Esophagus squamous epithelium (tissue), 5 donors: ENCODE measurements at places on chromosomes 11 and 22.

DNA sequence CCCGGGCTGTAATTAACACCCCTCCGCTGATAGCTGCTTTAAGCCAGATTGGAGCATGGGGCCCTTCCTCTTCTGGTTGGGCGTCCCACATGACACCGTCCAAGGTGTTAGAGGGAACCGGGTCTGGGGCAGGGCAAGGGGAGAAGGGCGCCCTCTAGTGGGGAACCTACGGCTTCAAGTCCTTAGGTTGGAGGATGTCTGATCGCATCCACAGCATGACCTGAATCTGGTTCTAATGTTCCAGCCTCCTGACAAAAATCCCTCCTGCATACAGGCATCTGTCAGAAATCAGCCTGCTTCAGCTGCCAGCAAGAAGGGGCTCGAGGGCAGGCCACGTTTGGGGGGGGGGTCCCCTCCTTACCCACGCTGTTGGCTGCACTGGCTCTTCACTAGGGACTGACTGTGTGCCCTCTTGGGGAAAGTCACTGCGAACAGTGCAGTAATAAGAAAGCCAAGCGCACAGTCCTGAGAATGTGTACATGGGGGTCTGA is 94.2 kb upstream of the TBCEL start:
- no peak for DNase-seq
- no peaks in the 10 kb centered on the region for H3K4me1 ChIP-seq
- no peak overlapping the region for H3K27ac ChIP-seq
- H3K36me3 ChIP-seq: no peaks in the 10 kb centered on the region

DNA sequence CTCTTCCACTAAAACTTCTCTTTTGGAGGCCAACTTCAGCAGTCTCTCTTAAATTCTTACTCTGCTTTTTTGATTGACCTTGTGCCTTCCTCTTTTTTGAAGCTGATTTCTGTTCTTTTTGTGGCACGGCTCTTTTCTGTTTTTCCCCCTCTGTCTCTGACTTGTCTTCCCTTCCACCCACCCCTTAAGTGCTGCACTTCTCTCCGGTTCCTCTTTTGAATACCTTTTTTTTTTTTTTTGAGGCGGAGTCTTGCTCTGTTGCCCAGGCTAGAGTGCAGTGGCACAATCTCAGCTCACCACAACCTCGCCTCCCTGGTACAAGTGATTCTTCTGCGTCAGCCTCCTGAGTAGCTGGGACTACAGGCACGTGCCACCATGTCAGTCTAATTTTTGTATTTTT is 211.9 kb downstream of the BLID start:
- no peaks in the 10 kb centered on the region for H3K27me3 ChIP-seq
- H3K4me3 ChIP-seq: no peak overlapping the region
- no peak overlapping the region for H3K27ac ChIP-seq

GRCh38 chr22:47153854-47154525 is 391.5 kb downstream of the TBC1D22A start:
- H3K27me3 ChIP-seq: no peaks in the 10 kb centered on the region
- H3K4me3 ChIP-seq: peak overlapping the region; percentile 13
- no peak for DNase-seq

- H3K27ac ChIP-seq: no peak overlapping the region
- H3K4me1 ChIP-seq: no peaks in the 10 kb centered on the region
- no peak overlapping the region for H3K4me3 ChIP-seq
- no peak for DNase-seq
- H3K36me3 ChIP-seq: no peaks in the 10 kb centered on the region
Measured at GRCh38 chr11:117940736-117941135, 11.5 kb upstream of the TMPRSS13 start.

DNA sequence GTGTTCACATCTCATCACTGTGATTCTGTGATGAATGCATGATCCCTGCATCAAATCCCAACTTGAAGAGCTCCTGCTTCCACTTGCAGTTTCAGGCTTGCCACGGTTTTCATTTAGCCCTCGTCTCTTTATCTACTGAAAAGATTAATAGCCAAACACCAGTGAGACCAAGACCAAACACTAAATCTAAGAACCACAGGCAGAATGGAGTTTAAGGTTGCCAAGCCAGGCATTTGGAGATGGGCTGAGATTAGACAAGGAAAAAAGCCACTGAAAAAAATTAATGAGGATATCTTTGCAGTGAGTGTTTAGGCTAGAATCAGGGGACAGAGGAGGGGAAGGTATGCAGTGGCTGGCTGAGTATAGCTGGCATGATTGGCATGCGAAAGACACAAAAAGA is 227.2 kb upstream of the BLID start:
- H3K4me1 ChIP-seq: no peaks in the 10 kb centered on the region
- H3K4me3 ChIP-seq: no peak overlapping the region
- no peak for DNase-seq
- no peak overlapping the region for H3K27ac ChIP-seq
- H3K27me3 ChIP-seq: no peaks in the 10 kb centered on the region

GRCh38 chr11:504994-505344 is 2.1 kb downstream of the RNH1 start:
- H3K4me3 ChIP-seq: peak overlapping the region; percentile 80
- peaks cover 69% of the 10 kb centered on the region for H3K4me1 ChIP-seq
- DNase-seq: no peak
- H3K27ac ChIP-seq: peak overlapping the region; percentile 99

DNA sequence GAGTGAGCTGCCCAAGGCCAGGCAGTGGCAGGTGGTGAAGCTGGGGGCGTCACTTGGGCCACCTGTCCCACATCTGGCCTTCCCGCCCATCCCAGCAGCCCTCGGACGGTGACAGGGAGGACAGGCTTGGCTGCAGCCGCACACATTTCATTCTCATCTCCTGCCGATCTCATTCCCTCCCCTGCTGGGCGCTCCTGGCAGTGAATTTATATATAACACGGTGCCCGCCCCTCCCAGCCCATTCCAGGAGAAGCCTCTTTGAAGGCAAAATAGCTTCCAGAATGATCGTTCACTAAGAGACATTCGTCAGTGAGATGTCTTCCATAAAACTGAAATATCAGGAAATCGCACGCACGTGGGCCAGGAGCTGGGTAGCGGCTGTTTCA is 861.3 kb downstream of the TBC1D22A start:
- H3K27me3 ChIP-seq: no peaks in the 10 kb centered on the region
- no peak for DNase-seq
- H3K4me1 ChIP-seq: no peaks in the 10 kb centered on the region
- no peak overlapping the region for H3K4me3 ChIP-seq
- H3K27ac ChIP-seq: no peak overlapping the region

DNA sequence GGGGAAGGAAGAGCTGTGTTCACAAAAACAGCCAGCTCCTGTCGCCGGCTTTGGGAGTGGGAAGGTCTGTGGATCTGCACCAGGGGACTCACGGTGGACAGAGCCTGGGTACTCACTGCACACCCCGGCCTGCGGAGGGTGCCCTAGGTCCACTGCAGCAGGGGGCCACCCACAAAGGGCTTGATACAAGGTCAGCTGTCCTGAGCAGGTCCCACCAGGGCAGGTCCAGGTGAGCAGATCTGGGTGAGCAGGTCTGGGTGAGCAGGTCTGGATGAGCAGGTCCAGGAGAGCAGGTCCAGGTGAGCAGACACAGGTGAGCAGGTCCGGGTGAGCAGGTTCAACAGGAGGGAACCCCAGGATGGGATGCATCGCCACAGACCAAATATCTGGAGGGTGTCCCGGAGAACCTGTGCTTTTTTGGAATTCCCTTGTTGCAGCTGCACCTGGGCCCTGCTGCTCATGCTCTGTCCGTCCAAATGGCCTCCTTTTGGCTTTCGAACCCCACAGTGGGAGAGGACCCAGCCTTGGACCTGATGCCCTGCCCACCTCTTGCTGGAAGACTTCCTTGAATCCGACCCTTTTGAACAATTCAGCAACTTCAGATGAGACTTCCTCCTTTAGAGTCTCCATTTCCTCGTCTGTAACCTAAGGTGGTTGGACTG is 485.3 kb downstream of the TBC1D22A start:
- H3K36me3 ChIP-seq: no peaks in the 10 kb centered on the region
- DNase-seq: no peak
- no peak overlapping the region for H3K4me3 ChIP-seq
- peaks cover 69% of the 10 kb centered on the region for H3K27me3 ChIP-seq

GRCh38 chr11:47916361-47916841 is 64.0 kb upstream of the PTPRJ start:
- no peak for DNase-seq
- H3K27me3 ChIP-seq: no peaks in the 10 kb centered on the region
- peak overlapping the region; percentile 72 for H3K27ac ChIP-seq
- H3K4me3 ChIP-seq: no peak overlapping the region

DNA sequence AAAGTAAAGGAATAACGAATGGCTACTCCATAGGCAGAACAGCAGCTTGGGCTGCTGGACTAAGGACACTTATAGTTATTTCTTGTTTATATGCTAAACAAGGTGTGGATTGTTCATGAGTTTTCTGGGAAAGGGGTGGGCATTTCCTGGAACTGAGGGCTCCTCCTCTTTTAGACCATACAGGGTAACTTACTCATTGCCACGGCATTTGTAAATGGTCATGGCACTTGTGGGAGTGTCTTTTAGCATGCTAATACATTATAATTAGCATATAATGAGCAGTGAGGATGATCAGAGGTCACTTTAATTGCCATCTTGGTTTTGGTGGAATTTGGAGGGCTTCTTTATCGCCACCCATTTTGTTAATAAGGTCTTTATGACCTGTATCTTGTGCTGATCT is 7.0 kb downstream of the OR4X1 start:
- no peak overlapping the region for H3K27ac ChIP-seq
- H3K27me3 ChIP-seq: no peaks in the 10 kb centered on the region
- H3K4me3 ChIP-seq: no peak overlapping the region
- H3K36me3 ChIP-seq: no peaks in the 10 kb centered on the region
- no peak for DNase-seq
- H3K4me1 ChIP-seq: no peaks in the 10 kb centered on the region

DNA sequence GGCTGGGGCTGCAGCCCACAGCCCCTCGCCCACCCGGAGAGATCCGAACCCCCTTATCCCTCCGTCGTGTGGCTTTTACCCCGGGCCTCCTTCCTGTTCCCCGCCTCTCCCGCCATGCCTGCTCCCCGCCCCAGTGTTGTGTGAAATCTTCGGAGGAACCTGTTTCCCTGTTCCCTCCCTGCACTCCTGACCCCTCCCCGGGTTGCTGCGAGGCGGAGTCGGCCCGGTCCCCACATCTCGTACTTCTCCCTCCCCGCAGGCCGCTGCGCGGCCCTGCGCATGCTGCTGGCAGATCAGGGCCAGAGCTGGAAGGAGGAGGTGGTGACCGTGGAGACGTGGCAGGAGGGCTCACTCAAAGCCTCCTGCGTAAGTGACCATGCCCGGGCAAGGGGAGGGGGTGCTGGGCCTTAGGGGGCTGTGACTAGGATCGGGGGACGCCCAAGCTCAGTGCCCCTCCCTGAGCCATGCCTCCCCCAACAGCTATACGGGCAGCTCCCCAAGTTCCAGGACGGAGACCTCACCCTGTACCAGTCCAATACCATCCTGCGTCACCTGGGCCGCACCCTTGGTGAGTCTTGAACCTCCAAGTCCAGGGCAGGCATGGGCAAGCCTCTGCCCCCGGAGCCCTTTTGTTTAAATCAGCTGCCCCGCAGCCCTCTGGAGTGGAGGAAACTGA is 731 bp downstream of the GSTP1 start:
- H3K4me1 ChIP-seq: peaks cover 85% of the 10 kb centered on the region
- H3K36me3 ChIP-seq: peaks cover 47% of the 10 kb centered on the region
- H3K4me3 ChIP-seq: peak overlapping the region; percentile 89
- peak; percentile 45 for DNase-seq

DNA sequence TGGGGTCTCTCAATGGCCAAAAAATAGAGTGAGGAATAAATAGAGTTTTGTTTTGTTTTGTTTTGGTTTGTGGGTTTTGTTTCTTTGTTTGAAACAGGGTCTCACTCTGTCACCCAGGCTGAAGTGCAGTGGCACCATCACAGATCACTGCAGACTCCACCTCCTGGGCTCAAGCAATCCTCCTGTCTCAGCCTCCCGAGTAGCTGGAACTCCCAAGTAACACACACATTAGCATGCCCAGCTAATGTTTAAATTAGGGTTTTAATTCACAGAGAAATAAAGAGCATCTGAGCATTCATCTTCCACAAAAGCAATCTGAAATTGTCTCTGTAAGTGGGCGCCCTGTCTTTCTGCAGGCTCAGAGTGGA is 9.2 kb upstream of the IFITM3 start:
- no peak overlapping the region for H3K4me3 ChIP-seq
- H3K4me1 ChIP-seq: peaks cover 16% of the 10 kb centered on the region
- no peak for DNase-seq
- no peak overlapping the region for H3K27ac ChIP-seq

DNA sequence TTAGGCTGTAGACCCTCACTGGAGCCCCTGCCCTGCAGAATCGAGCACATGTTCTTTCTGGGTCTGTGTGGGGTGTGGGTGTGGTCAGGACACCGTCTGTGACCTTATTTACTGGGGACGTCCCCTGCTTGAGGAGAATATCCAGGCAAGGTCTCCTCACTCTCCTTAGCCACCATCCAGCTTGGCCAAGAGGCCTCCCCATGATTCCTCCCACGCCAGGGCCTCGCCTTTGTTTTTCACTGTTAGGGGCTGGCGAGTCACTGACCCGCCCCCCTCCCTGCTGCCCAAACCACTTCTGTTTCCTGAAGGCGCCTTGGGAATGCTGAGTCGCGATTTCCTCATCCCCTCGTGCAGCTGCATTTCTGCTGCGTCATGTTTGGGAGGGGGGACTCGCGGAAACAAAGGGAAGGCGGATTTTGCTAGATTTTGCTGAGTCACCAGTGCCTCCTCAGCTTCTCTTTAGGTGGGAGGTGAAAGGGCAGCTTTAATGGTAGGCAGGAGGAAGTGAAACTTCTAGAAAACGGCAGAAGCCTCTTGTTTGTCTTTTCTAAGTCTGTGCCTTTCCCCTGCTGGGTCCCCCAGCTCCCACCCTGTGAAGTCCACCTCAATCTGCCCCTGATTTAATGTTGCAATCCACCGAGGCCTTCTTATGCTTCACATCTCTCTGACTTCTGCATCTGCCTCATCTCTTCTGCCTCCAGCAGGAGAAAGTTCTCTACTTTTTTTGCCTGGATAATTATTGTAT is 4.0 kb upstream of the HMOX1 start:
- peak; percentile 60 for DNase-seq
- peaks cover 65% of the 10 kb centered on the region for H3K4me1 ChIP-seq
- peak overlapping the region; percentile 46 for H3K27ac ChIP-seq
- no peaks in the 10 kb centered on the region for H3K27me3 ChIP-seq
- peak overlapping the region; percentile 21 for H3K4me3 ChIP-seq

GRCh38 chr22:23752750-23753149 is 1.5 kb downstream of the VPREB3 start:
- no peak overlapping the region for H3K4me3 ChIP-seq
- no peaks in the 10 kb centered on the region for H3K36me3 ChIP-seq
- H3K27ac ChIP-seq: no peak overlapping the region
- no peak for DNase-seq

DNA sequence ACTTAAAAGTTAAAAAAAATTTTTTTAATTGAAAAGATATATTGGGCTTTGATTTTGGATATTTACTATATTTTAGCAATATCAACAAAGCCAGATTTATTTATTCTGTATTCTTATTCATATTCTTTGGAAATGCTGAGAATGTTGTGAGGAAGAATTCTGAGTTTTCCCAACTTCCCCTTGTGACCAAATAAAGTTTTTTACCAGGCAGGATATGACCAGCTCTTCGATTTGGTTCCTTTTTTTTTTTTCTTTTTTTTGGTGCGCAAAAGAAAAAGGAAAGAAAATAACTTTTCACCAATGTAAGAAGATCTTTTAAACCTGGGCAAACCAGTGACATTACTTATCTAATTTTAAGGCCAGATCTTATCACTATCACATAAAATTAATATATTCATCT is 12.9 kb downstream of the TCP11L1 start:
- no peak for DNase-seq
- no peaks in the 10 kb centered on the region for H3K27me3 ChIP-seq
- peaks cover 56% of the 10 kb centered on the region for H3K36me3 ChIP-seq
- no peak overlapping the region for H3K27ac ChIP-seq

GRCh38 chr11:121656328-121657090 is 203.7 kb upstream of the SORL1-AS1 start:
- no peaks in the 10 kb centered on the region for H3K27me3 ChIP-seq
- no peak for DNase-seq
- peak overlapping the region; percentile 42 for H3K4me3 ChIP-seq
